Muscle of leg (tissue), 16 donors: ENCODE measurements at places on chromosomes 7 and 10.

DNA sequence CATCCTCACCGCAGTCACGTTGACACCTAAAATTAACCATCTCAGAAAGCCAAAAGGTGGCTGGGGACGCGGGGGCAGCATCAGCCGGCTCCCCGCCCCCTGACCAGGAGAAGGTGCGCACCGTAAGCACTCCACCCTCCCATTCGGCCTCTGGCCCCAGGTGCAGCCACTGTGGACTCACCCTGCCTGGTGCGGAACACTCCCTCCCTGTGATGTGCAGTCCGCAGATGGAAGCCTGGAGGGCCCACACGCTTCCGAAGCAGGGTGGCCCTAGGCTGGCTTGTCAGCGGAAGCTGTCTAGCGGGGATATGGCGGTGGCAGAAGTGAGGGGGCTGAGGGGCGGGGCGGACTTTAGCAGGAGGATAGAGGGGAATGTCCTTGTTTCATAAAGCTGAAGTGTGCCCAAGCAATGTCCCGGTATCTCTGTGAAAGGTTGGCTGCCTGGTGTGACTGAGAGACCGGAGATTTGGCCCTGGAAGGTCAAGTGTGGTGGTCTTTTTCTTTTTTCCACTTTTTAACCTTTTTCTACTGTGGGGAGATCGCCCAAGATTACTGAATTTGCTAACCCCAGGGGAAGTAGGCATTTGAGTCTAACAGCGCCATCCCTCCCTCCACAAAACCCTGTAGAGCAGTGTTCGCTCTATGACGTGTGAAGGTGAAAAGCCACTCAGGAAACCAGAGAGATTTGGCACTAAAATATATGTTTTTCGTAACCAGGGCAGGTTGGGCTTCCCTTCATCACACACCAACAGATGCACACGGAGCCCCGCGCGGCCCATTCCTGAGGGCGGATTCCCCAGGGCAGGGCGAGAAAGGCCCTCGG lies 74.7 kb downstream of the CXCL12 start:
- no peak for DNase-seq

DNA sequence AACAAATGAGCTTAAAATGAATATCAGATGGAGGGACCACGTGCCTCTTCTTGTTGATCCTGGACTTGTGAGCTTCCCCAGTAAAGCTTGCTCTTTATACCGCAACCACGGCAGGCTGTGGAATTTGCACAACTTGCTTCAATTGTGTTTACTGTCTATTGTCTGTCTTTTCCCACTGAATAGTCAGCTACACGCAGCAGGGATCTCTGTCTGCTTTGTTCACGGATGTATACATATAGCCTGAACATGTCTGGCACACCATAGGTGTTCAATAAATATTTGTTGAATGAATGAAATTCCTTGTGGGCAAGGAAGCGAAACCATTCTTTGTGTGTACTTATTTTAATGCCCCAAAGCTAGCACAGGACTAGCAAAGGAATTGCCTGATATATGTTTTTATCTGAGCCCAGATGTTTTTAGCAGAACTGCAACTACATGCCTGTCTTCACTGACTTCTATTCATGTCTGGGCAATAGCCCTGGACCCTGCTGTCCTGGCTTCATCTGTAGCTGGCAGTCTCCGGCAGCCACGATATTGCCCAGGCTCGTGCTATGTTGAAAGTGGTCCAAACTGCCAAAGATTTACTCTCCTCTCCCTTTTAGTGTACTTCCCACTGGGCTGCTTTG lies 29.9 kb upstream of the IFRD1 start:
- DNase-seq: peak; percentile 12

GRCh38 chr10:63236113-63236935 lies 103.2 kb downstream of the NRBF2 start:
- DNase-seq: peak; percentile 90

GRCh38 chr7:138902161-138902560 lies 79.0 kb downstream of the KIAA1549 start:
- no peak for DNase-seq

DNA sequence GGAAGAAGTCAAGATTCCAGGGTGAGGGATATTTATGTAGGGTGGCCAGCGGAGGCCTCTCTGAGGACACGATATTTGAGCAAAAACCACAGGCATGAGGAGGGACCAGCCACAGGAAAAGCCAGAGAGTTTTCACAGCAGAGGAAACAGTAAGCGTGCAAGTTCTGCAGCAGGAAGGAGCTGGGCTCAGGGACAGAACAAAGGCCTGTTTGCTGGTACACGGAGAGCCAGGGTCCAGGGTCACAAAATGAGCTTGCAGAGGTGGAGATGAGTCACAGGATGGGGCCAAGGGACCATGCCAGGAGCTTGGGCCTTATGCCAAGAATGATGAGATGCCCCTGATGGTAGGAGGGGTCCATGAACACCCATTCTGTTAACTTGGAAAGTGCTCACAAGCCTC lies 283.5 kb downstream of the PLXNA4 start:
- DNase-seq: no peak

GRCh38 chr10:122033224-122033926 lies 44.4 kb downstream of the TACC2 start:
- no peak for DNase-seq

DNA sequence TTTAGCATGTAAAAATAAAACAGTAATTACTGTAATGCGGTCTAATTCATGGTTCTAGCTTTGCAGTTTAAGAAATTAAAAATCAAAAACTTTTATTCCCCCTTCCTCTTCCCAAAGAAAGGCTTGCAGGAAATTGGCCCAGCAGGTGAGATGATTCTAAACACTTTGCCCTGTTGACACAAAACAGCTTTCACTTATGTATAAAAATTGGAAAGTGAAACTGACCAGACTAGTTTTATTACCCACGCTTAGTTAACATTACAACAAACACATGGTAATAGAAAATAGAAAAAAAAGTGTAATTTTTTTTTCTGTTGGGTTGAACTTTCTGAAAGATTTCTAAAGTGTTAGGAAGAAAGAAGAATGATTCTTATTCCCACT lies 1.2 kb upstream of the CCDC6 start:
- no peak for DNase-seq
